CD4-positive, alpha-beta T cell (primary cell): ENCODE measurements at places on chromosomes 3 and 15.

DNA sequence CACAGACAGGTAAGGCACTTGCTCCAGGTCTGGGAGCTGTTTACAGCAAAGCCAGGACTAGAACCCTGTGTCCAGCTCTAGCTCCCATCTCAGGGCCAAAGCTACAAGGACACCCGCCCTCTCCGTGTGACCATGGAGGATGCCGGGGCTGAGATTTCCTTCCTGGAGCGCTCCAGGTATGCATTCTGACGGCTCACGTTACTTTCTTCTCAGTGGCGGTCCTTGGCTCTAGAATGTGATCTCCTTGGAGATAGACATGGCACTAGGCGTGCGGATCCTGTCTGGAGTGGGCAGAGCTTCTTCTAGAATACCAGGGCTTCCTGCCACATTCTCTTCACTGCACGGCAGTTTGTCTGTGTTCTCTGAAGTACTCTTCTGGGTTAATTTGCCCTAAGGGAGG lies 185.7 kb downstream of the OPA1 start:
- DNase-seq, result no peak

DNA sequence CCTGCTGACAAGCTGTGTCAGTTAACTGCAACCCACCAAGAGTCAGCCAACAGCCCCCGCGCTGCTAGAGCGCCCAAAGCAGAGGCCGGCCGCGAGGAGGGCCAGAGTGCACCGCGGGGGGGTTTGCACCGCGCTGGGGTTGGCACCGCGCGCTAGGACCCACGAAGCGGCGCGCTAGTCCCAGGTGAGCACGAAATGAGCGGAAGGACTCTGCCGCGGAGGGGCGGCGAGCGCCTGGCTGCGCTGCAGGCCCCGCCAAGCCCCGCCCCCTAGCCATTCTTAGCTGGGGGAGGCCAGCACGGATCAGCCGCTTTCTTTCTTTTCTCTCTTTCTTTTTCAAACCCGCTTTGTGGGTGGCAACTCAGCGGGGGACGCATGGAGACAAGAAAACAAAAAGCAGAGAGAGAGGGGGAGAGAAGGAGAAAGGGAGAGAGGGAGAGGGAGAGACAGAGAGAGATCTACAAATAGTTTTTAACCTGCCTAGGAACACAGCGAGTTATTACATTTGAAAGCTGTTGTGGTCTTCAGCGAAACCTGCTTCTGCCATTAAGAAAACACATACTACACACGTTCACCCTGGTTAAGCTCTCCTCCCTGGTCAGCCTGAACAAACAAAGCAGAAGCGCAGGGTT lies 6.9 kb upstream of the FOXB1 start:
- peak; percentile 39 for DNase-seq

- DNase-seq, result no peak
Observed at GRCh38 chr15:31732726-31733125, 297.6 kb upstream of the CHRNA7 start.

GRCh38 chr3:66236281-66236680 lies 15.5 kb downstream of the SLC25A26 start:
- no peak for DNase-seq

DNA sequence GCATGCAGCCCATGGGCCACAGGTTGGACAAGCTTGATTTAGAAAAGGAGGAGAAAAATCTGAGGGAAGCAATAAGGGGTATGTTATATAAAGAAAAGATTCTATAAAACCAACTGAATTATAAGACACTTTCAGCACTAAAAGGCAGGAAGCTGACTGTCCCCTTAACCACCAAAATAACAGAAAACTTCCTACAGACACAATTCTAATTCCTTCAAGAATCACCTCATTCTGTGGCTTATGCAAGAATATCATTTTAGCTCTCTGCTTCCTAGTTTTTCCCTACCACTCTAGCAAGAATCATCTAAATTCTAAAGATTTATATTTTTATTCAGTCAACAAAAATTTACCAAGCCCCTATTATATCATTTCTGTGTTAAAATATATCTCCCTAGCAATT lies 6.3 kb downstream of the STAG1 start:
- DNase-seq, result no peak

DNA sequence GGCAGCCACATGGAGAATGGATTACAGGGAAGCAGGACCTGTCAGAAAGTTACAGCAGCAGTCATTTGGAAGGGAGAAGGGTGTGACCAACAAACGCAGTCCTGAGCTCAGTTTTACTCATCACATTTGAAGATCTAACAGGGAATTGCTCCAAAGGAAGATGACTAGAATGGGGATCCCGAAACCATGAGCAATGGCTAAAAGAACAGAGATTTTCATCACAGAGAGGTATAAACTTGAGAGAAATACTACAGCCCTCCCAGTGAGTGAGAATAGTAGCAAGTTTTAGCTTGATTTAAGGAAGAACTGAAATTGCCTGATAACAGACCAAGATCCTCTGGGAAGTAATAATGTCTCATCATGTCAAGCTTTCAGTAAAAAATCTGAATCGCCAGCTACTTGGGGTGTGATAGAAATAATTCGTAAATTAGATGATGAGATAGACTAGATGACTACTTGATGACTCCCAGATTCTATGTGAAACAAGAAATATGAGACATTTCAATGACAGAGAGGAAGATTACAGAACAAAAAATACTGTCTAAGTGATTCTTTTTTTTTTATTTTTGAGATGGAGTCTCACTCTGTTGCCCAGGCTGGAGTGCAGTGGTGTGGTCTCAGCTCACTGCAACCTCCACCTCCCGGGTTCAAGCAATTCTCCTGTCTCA lies 16.9 kb downstream of the CD47 start:
- DNase-seq, result no peak

DNA sequence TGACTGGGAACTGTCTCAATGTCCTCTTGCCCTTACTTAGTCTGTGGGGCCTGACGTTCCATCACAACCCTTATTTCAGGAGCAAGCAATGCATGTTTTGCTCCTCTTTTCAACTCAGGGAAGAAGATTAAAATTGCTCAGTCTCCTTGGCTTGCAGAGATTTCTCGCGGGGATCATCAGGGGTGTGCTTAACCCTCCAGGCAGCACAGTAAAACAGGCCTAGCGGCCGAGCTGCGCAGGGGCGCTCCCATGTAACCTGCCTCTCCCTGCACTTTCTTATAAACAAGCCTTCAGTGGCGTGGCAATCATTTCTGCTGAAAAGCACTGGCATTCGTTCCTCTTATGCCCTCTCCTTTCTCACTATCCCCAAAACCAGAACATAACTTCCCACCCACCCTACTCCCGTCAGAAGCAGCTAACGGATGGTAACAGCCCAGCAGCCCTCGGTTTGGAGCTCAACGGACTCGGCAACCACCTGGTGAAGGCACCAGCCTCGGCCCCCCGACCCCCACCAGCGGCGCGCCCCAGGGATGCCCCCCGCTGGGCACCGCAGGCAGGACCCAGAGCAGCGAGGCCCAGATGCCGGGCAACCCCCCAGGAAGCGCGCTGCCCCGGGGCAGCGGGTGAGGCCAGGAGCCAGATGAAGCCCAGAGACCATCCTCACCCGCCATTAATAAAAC lies 1.1 kb downstream of the MCF2L2 start:
- DNase-seq, result no peak

GRCh38 chr3:50189274-50189673 lies 2.1 kb upstream of the GNAT1 start:
- no peak for DNase-seq

GRCh38 chr3:55468251-55468650 lies 18.9 kb downstream of the WNT5A start:
- DNase-seq, result no peak

GRCh38 chr3:48413611-48414010 lies 16.3 kb downstream of the PLXNB1 start:
- DNase-seq, result no peak

DNA sequence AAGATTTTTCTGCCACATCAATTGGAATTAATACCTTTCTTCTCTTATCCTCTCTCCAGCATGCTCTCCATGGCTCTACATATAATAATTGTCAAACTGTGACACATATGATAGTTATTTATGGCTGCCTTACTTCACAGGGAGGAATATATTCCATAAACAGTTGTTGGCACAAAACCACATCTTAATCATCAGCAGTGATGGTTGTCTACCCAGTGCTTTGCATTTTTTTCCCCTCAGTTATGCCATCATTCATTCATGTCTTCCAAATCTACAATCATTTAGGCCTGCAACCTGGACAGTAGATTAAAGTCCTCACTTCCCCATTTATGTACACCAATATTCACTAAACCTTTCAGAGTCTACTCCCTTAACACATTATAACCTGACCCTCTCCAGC lies 107.7 kb downstream of the THRB start:
- DNase-seq, result no peak

DNA sequence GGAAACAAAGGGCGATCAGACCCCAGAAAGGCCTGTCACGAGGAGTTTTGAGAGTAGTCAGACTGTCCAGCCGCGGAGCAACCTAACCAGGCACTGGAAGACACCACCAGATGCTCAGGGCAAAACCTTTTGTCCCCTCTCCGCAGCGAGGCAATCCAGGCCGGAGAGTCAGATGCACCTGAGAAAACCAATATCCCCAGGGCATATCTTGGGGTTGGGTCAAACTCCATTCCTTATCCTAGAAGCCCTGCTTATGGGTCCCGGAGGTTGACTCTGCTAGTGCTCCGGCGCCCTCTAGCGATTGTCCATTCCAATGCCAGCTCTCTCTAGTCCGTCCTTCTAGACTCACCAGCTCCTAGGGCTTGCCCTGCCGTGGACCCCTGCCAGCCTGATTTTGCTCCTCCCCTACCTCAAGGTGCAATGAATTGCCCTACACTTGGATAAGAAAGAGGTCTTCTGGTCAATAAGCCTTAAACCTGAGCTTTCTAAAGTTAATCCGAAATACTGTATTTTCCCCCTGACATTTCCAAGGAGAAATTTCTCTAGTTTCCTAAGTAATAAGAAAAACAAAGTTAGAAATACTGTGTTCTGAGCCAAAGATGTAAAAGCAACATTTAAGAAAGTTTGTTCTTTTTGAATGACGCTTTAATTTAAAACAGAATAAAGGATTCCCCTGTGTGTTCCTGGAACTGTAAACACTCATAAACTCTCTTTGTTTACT lies 5.5 kb downstream of the CPNE4 start:
- peak; percentile 29 for DNase-seq

GRCh38 chr3:158768361-158768787 lies 33.5 kb upstream of the MFSD1 start:
- no peak for DNase-seq

DNA sequence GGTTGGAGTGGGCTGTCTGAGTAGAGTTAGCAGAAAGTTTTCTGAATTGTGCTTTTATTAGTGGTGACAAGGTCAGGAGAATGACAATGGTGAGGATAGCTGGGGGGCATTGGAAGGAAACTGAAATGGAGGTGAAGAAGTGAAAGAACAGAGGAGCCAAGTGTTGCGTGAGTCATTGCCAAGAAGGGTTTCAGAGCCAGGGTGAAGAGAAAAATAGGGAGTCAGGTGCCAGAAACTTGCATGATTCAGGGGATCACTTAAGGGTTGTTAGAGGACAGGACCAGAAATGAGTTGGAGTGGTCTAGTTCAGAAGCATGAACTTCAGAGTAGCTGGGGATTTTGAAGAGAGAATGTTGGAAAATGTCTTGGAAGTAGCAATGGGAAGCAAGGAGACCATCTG lies 86.0 kb upstream of the GALNT15 start:
- no peak for DNase-seq

DNA sequence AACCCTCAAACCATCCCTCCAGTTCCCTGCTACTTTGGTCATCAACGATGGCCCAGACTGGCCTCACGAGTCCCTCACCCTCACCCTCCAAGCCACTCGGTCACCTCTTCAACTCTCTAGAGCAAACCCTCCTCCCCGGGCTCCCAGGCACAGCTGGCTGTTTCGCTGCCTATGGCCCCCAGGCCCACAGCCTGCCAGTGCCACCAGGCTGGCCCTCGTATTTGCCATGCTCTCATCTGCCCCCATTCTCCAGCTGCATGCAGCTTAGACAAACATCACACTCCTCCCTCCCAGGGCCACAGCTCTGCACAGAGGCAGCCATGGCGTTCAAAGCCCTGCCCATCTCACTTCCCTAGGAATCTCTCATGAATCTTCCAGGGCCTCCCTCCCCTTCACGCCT lies 13.8 kb downstream of the RAB43 start:
- DNase-seq, result no peak
